GM19239 (cell line): ENCODE measurements at places on chromosomes 3 and 15.

- no peak for DNase-seq
Observed at GRCh38 chr3:42805141-42805821, 991 bp upstream of the HIGD1A start.

GRCh38 chr15:60960517-60960916 lies 268.6 kb downstream of the RORA start:
- no peak for DNase-seq

- no peak for DNase-seq
Observed at GRCh38 chr3:128369881-128370642, 96.6 kb downstream of the DNAJB8 start.

DNA sequence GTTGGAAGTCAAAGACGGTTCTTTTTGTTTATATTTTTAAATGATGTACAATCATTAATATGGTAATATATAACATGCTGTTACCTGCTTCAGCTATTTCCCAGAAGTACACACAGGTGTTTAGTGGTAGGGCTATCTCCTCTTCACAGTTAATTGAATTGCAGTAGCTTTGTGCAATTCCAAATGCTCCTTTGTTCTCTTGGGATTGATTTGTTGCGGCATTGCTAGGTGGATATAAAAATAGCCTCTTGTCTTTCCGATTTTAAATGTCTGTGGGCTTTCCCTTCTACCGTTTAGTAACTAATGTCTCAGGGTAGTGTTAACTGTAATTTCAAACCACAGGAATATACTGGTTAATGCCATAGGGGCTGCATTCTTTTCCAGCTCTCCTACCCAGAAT lies 307.6 kb upstream of the SLITRK3 start:
- no peak for DNase-seq

DNA sequence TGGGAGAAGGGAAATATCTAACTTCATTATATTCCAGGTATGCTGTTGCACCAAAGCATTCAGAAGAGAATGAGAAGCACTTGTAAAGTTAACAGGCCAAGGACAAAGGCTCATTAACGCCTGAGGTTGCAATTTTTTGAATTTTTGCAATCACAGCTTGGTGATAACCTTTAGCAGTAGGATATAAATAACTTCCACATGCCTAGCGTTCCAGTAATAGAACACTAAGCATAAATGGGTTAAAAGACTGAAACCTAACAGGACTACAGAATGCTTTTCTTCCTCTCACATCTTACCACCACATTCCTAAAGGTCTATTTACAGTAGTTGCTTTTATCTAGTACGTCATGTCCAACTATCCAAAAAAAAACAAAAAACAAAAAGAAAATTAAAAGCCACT lies 57.4 kb upstream of the IMPG2 start:
- no peak for DNase-seq

DNA sequence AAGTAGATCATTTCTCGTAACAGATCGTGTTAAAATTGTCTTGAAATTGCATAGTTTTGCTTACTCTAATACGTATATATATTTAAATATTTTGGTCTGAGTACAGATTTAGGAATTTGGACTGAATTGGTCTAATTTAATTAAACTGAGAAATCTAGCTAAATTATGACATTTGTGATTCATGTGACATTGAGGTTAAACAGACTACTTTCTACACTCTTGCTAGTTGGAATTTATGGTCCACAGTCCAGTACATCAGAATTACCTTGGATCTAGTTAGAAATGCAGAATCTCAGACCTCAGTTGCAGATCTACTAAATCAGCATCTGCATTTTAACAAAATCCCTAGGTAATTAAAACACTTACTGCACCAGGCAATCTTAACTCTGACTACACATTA lies 609.7 kb upstream of the GOLIM4 start:
- DNase-seq: no peak

DNA sequence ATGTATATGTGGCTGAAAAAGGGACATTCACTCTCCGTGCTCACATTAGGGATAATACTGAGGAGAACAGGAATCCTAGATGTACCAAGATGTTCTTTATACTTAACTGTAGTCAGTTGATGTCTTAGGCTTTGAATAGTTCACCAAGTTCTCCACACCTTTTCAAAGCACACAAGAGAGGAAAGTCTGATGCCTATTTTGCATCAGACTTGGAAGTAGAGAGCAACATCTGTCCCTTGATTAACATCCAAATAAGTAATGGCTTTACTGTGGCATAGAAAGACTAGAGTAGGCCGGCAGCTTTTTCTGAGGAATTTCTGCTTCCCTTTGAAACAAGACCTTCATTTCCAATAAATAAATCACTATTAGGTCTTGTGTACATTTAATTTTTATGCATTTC lies 34.0 kb downstream of the PIGB start:
- no peak for DNase-seq

- no peak for DNase-seq
Observed at GRCh38 chr3:125319765-125320164, 55.4 kb downstream of the ZNF148 start.
